ENCODE measurements at places on chromosomes 12 and 14. TPM values are rescaled to one million over a fixed set of nuclear protein-coding genes. Genes with fewer than 3 reads are reported as not detected.

RNASE13 gene
- 0.10 TPM for polyA plus RNA-seq

LRRC10 gene
- not detected for polyA plus RNA-seq

SLC17A8 gene
- polyA plus RNA-seq: not detected

INHBC gene
- polyA plus RNA-seq: 0.10 TPM

STX2 gene
- 31.7 TPM for polyA plus RNA-seq

- H3K36me3 ChIP-seq: no peaks in the 10 kb centered on the region
- H3K27ac ChIP-seq: no peak overlapping the region
- no peak overlapping the region for H3K4me3 ChIP-seq
- peaks cover 11% of the 10 kb centered on the region for H3K27me3 ChIP-seq
- H3K4me1 ChIP-seq: peaks cover 3% of the 10 kb centered on the region
- no peak for DNase-seq
These were observed 15.4 kb downstream of the C1S start for GRCh38 chr12:7075939-7076338.

GRCh38 chr14:93375673-93376156 is 28.7 kb downstream of the COX8C start:
- no peaks in the 10 kb centered on the region for H3K36me3 ChIP-seq
- H3K27me3 ChIP-seq: no peaks in the 10 kb centered on the region
- no peak overlapping the region for H3K27ac ChIP-seq
- H3K4me1 ChIP-seq: no peaks in the 10 kb centered on the region

- no peak for DNase-seq
- H3K36me3 ChIP-seq: no peaks in the 10 kb centered on the region
- no peak overlapping the region for H3K27ac ChIP-seq
- H3K27me3 ChIP-seq: no peaks in the 10 kb centered on the region
- H3K4me1 ChIP-seq: peaks cover 9% of the 10 kb centered on the region
These were observed 16.2 kb downstream of the ABHD4 start for GRCh38 chr14:22614240-22614799.

GRCh38 chr14:28012629-28013415 is 753.8 kb upstream of the FOXG1 start:
- H3K27me3 ChIP-seq: no peaks in the 10 kb centered on the region
- no peaks in the 10 kb centered on the region for H3K36me3 ChIP-seq
- H3K4me1 ChIP-seq: no peaks in the 10 kb centered on the region
- DNase-seq: peak; percentile 2
- H3K27ac ChIP-seq: no peak overlapping the region

- H3K4me1 ChIP-seq: peaks cover 4% of the 10 kb centered on the region
- no peaks in the 10 kb centered on the region for H3K27me3 ChIP-seq
- H3K4me3 ChIP-seq: no peak overlapping the region
- no peak overlapping the region for H3K27ac ChIP-seq
- no peak for DNase-seq
- H3K36me3 ChIP-seq: no peaks in the 10 kb centered on the region
These were observed 413.1 kb downstream of the MED13L start for GRCh38 chr12:115864396-115864795.

DNA sequence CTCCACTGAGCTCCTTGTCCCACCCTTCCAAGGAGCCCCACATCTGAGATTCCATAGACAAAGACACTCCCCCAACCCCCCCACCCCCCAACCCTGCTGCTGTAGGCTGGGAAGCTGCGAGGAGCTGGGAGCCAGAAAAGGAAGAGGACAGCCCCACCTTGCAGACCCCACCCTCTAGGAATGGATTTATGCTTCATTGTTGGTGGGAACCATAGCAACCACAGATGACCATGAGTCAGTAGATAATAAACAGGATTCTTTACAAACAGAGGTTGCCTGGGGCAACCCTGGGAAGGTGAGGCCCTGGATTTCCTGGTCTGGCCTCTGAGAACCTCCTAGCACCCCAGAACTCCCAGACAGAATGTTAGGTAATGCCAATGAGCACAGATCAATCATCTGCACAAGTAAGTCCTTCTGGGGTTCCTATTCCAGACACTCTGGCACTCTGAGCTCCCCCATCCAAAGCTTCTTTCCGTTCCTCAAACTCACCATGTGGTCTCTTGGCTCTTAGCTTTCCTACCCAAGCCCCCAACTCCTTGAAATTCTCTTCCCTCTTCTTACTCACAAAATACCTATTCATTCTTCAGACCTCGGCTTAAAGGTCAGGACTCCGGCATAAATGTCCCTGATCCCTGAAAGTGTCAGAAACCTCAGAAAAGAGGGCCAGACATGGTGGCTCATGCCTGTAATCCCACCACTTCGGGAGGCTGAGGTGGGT is 15.2 kb upstream of the PLEKHG6 start:
- DNase-seq: peak; percentile 44
- no peaks in the 10 kb centered on the region for H3K36me3 ChIP-seq
- no peaks in the 10 kb centered on the region for H3K27me3 ChIP-seq
- H3K4me1 ChIP-seq: peaks cover 3% of the 10 kb centered on the region

- H3K27ac ChIP-seq: no peak overlapping the region
- H3K36me3 ChIP-seq: no peaks in the 10 kb centered on the region
- 0 out of 2 replicates have a peak, but pooled peaks cover 5% of the 10 kb centered on the region for H3K27me3 ChIP-seq
- no peaks in the 10 kb centered on the region for H3K4me1 ChIP-seq
- DNase-seq: no peak
- H3K4me3 ChIP-seq: peak overlapping the region; percentile 69
These were observed 3.7 kb downstream of the USP44 start for GRCh38 chr12:95547522-95548055.

- peaks cover 8% of the 10 kb centered on the region for H3K36me3 ChIP-seq
- peaks cover 27% of the 10 kb centered on the region for H3K4me1 ChIP-seq
- H3K27ac ChIP-seq: peak overlapping the region; percentile 65
These were observed 1.4 kb upstream of the FBXL14 start for GRCh38 chr12:1595690-1596347.

- H3K4me1 ChIP-seq: peaks cover 38% of the 10 kb centered on the region
- H3K27me3 ChIP-seq: no peaks in the 10 kb centered on the region
- no peaks in the 10 kb centered on the region for H3K36me3 ChIP-seq
These were observed 108.7 kb upstream of the HIF1A start for GRCh38 chr14:61586544-61587055.

DNA sequence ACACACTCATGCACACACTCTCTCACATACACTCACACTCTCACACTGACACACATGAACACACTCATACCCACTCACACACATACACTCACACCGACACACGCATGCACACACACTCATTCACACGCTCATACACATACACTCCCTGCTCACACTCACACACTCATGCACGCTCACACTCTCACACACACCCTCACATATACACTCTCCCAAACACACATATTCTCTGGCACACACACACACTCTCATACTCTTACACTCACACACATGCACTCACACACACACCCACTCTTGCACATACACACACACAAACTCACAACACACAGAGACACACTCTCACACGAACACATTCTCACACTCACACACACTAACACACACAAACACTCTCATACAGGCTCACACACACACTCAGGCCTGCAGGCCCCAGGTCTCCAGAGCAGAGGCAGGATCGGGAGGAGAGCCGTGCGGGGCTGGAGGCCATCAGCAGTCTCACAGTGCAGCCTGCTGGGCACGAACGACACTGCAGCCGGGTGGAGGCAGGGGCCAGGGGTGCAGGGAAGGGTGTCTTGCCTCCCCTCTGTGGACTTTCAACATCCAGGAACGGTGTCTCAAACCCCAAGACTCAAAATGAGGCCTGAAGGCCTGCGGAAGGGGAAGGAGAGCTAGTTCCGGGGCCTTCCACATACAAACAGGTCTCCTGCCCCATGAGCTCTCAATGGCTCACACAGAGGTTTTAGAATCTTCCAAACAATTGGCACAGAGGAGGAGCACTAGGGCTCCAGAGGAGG is 148.7 kb downstream of the ANO2 start:
- H3K4me1 ChIP-seq: no peaks in the 10 kb centered on the region
- peaks cover 12% of the 10 kb centered on the region for H3K27me3 ChIP-seq
- peak overlapping the region; percentile 39 for H3K4me3 ChIP-seq
- no peak overlapping the region for H3K27ac ChIP-seq

- H3K36me3 ChIP-seq: no peaks in the 10 kb centered on the region
- no peaks in the 10 kb centered on the region for H3K27me3 ChIP-seq
- no peak overlapping the region for H3K4me3 ChIP-seq
- no peak for DNase-seq
- no peak overlapping the region for H3K27ac ChIP-seq
- H3K4me1 ChIP-seq: no peaks in the 10 kb centered on the region
These were observed 70.9 kb downstream of the STXBP6 start for GRCh38 chr14:24978862-24979724.

GRCh38 chr12:66109056-66109455 is 21.5 kb downstream of the LLPH start:
- H3K27ac ChIP-seq: peak overlapping the region; percentile 19
- no peak overlapping the region for H3K4me3 ChIP-seq
- no peaks in the 10 kb centered on the region for H3K27me3 ChIP-seq
- H3K4me1 ChIP-seq: no peaks in the 10 kb centered on the region

GRCh38 chr12:6863586-6864321 is 3.6 kb upstream of the TPI1 start:
- H3K36me3 ChIP-seq: peaks cover 58% of the 10 kb centered on the region
- DNase-seq: no peak
- no peaks in the 10 kb centered on the region for H3K27me3 ChIP-seq
- no peak overlapping the region for H3K27ac ChIP-seq
- no peak overlapping the region for H3K4me3 ChIP-seq

GRCh38 chr12:51788876-51789275 is 59.6 kb downstream of the FIGNL2 start:
- no peak for DNase-seq
- H3K27ac ChIP-seq: no peak overlapping the region
- H3K36me3 ChIP-seq: peaks cover 33% of the 10 kb centered on the region
- H3K27me3 ChIP-seq: no peaks in the 10 kb centered on the region
- no peak overlapping the region for H3K4me3 ChIP-seq
- no peaks in the 10 kb centered on the region for H3K4me1 ChIP-seq

DNA sequence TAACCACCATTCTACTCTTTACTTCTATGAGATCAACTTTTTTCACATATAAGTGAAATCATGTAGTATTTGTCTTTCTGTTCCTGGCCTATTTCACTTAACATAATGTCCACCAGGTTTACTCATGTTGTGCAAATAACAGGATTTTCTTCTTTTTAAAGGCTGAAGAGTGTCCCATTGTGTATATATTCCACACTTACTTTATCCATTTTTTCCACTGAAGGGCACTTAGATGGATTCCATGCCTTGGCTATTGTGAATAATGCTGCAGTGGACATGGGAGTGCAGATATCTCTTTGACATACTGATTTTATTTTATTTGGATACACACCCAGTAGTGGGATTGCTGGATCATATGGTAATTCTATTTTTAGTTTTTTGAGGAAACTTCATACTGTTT is 181.1 kb upstream of the HMGA2 start:
- no peak overlapping the region for H3K4me3 ChIP-seq
- H3K27me3 ChIP-seq: no peaks in the 10 kb centered on the region
- no peaks in the 10 kb centered on the region for H3K36me3 ChIP-seq
- H3K27ac ChIP-seq: peak overlapping the region; percentile 100

Measured in SK-N-SH (cell line).